SW 1271 (cell line): ENCODE measurements at places on chromosomes 2 and 18.
A peak's percentile ranks its signal among the peaks of the same experiment; 100 is the strongest.

GRCh38 chr18:26008096-26008495, 82.3 kb downstream of the SS18 start:
- no peak for DNase-seq

GRCh38 chr2:230042195-230042594, 26.5 kb downstream of the SLC16A14 start:
- DNase-seq: no peak

DNA sequence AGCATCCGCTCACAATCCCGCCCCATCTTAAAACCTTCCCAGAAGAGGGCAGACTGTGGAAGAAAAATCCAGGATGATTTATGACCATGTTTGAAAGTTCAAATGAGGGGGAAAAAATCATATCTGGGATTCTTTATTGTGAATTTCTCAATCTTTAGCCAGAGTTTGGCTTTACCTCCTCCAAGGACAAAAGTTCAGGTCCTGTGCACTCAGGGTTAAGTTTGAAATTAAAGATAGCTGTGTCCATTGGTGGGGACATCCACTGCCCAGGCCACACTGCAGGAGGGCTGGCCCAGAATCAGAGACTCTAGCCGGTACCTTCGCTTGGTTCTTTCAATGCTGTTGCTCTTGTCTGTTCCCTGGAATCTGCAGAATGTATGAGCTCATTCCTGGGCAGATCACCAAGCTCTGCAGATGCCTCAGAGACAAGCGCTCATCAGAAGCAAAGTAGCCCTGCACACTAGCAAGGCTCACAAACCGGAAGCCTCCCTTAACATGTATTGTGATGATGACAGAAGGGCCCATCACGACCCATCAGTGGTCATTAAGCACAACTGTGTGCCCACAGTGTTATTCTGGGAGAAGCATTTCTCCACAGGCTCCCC, 375.3 kb upstream of the KLHL29 start:
- no peak for DNase-seq

DNA sequence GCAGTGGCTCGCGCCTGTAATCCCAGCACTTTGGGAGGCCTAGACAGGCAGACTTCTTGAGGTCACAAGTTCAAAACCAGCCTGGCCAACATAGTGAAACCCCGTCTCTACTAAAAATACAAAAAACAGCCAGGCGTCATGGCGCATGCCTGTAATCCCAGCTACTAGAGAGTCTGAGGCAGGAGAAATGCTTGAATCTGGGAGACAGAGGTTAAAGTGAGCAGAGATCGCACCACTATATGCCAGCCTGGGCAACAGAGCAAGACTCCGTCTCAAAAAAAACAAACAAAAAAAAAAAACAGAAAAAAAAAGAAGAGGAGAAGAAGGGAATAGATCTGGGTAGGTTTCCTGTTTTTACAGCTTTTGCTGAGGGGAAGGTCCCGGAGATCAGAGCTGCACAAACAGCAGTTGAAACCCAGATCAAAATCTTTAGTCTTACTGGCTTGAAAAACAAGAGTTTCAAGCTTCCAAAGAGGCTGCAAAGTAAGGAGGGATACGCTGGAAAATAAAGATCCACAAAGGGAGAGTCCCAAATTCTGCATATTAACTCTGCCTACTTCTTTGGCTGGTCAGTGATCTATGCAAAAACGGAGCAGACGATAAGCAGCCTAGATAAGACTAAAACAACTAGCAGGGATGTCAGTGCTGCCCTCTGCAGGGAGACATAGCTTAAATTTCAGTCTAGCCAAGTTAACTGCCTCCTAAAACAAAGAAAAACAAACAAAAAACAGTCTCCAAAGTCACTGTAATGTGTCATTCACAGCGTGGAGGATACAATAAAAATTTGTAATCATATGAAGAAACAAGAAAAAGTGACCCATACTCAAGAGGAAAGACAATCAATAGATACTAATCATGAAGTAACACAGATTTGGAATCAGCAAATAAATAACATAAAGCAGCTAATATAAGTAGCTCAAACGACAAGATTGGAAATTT, 74.1 kb downstream of the TLK1 start:
- DNase-seq: no peak

GRCh38 chr18:75183524-75183923, 25.4 kb downstream of the PTGR3 start:
- DNase-seq: no peak

GRCh38 chr2:129877795-129878775, 101.4 kb upstream of the RAB6C start:
- no peak for DNase-seq

GRCh38 chr18:42807887-42808286, 307.6 kb downstream of the RIT2 start:
- DNase-seq: no peak

- DNase-seq: no peak
Measured at GRCh38 chr18:9894454-9895068, 8.8 kb downstream of the TXNDC2 start.

GRCh38 chr18:73118121-73118816, 250.5 kb upstream of the NETO1 start:
- no peak for DNase-seq

DNA sequence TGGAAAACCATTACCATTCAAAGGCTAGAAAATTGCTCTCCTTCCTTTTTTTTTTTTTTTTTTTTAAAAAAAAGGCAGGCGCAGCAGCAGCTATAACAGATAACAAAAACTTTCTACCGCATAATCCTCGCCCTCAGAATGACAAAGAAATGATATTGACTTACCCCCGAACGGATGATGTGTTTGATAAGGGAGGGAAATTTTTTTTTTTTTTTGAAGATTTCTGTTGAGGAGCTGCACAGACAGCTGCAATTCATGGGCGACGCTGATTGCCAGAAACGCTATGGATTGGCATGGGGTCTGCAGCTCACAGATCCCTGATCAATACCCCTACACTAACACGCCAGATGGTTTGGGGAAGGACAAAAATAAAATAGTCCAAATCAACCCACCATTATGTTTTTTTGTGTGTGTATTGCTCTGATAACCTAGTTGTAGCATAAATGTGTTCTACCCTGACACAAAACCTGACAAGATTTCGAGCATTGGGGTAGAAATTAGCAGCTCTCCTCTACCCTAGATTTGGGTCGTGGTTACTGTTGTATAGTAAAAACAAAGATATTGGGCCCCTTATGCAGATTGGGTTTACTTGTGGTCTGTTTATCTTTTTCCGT, 3.6 kb upstream of the ONECUT2 start:
- DNase-seq: no peak

DNA sequence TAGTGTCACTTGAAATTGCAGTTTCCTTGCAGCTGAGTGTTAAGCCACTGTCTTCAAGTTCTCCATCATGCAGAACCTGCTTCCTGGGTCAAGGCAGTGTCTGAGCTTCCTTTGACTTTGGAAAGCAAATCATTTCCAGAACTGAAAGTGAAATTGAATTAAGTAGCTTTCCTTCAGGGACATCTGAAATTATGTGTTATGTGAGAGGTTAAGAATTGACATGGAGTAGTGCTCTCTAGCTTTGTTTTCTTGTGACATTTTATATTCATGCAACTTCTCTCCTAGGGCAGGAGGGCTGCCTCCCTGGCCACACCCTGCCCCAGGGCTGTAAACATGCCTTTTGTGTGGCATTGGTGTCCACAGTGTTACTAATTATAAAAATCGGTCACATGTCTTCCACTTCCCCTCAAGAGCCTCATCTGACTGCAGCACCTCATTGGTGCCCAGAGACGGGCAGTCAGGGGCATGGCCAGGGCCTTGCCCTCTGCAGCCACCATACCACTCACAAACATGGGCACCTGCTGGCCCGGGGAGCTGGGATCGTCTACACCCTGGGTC, 14.4 kb downstream of the RAB12 start:
- no peak for DNase-seq

- DNase-seq: no peak
Measured at GRCh38 chr2:152309352-152310214, 25.4 kb upstream of the FMNL2 start.

GRCh38 chr18:3593381-3593903, 143.5 kb downstream of the TGIF1 start:
- DNase-seq: peak; percentile 77

DNA sequence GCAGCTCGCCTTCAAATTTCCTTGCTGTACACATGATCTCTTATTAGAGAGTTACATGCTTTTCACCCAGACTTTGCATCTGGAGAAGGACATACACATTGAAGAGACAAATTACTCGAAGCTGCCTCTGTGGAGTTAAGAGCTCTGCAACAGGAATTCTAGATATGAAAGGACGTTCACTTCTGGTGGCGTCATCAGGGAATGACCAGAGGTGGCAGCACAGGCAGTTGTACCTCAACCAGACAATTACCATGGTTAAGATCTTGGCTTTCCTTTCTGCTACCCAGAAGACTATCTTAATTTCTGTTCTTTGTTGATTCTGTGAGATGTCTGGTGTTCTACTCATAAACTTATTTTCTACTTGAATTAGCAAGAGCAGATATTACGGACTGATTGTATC, 39.1 kb upstream of the MC4R start:
- DNase-seq: peak; percentile 3

GRCh38 chr2:54627973-54628372, 95.5 kb upstream of the EML6 start:
- no peak for DNase-seq

GRCh38 chr2:117127680-117128079, 686.8 kb upstream of the DDX18 start:
- DNase-seq: no peak

- no peak for DNase-seq
Measured at GRCh38 chr2:144233317-144233716, 286.6 kb downstream of the ZEB2 start.

DNA sequence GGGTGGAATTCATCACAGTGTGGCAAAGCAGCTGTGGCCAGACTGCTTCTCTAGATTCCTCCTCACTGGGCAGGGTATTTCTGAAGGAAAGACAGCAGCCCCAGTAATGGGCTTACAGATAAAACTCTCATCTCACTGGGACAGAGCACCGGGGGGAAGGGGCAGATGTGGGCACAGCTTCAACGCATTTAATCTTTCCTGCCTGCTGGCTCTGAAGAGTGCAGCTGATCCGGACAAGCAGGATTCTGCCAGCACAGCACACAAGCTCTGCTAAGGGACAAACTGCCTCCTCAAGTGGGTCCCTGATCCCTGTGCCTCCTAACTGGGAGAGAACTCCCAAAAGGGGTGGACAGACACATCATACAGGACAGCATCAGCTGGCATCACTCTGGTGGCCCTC, 779.9 kb upstream of the CNTNAP5 start:
- DNase-seq: no peak

DNA sequence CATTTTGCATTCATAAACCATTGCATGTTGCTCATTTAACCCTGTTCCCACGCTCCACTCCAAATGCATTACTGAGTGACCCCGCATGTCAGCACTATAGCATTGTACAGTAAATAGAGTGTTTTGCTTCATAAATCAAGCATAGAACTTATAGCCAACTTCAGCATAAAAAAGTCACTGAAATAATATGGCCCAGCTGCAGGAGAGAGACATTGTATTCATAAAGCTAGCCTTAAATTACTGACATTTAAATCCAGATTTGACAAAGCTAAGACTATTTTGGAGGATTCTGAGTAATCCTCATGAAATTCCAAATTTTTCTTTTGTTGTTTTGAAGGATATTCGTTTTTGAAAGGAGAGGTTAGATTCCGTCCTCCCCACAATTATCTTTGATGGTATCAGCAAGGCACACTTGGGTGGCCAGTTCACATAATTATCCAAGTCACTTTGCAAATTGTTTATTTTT, 320.9 kb upstream of the TCF4 start:
- no peak for DNase-seq

- no peak for DNase-seq
Measured at GRCh38 chr2:134713176-134713575, 5.6 kb downstream of the TMEM163 start.

GRCh38 chr2:215277944-215278343, 33.9 kb upstream of the ATIC start:
- DNase-seq: no peak

GRCh38 chr2:157150747-157151146, 106.8 kb upstream of the GALNT5 start:
- DNase-seq: no peak

DNA sequence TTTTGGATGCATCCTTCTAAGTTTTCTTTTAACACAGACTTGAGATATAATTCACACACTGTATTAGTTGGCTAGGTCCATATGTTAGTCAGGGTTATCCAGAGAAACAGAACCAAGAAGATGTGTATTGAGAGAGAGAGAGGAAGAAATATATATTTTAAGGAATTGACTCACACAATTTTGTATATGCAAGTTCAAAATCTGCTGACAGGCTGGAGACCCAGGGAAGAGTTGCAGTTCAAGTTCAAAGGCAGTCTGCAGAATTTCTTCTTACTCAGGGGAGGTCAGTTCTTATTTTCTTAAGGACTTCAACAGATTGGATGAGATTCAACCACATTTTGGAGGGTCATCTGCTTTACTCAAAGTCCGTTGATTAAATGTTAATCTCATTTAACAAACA, 23.0 kb upstream of the MRO start:
- no peak for DNase-seq

DNA sequence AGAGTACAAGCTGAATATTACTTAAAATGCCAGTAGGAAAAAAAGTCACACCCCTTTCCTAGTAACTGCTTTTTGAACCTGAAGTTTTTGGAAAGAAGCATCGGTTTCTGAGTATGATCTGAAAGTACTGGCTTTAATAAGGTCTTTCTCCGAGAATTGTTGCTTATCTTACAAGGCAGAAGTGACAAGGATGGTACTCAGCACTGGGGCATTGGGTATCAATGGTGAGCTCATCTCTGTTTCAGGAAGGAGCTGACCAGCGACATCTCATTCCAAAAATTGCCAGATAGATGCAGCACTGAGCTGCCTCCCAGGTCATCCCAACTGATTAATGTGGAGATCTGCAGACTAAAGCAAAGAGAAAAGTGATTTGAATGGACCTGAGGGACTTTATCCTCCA, 85.4 kb downstream of the FMNL2 start:
- DNase-seq: no peak

- no peak for DNase-seq
Measured at GRCh38 chr2:118242216-118242615, 153.9 kb downstream of the INSIG2 start.

DNA sequence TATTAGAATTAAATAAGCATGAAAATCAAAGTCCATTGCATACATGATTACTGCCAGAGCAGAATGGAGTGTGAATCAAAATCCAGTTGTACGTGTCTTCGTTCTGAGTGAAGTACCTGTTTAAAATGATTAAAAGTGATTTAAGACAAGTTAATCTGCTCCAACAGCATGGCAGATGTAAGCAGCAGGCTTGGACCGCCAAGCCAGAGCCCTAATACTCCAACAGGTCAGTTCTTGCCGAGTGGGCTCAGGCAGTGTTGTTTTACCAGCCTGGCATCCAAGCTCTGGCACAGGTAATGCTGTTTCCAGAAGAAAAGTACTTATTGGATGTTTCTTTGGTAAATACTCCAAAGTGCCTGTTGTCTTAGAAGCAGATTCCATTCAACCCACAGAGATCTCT, 171.4 kb upstream of the EPAS1 start:
- no peak for DNase-seq

- no peak for DNase-seq
Measured at GRCh38 chr2:168560817-168561499, 104.9 kb downstream of the CERS6 start.

- DNase-seq: no peak
Measured at GRCh38 chr2:83528767-83529166, 930.3 kb downstream of the SUCLG1 start.

- DNase-seq: no peak
Measured at GRCh38 chr2:65331336-65332025, 100.9 kb downstream of the SPRED2 start.
